ENCODE measurements at places on chromosomes 5 and 9.

DNA sequence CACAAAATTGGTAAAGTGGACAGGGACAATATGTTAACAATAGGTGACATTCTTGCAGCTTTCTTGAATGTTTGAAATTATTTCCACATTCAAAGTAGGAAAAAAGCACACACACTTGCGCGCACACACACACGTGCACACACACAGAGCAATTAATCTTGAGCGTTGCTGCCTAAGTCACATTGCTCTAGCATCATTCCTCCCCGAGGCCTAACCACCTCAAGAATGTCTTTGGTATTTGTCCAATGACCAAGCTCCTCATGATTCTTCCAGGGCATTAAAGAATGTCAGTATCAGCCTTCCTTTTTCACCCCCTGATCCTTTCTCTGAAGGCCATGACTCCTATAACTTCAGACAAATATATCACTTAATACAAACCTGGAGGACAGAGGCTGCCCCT lies 198.1 kb downstream of the NPR3 start:
- DNase-seq: no peak

GRCh38 chr5:173832386-173832785 lies 55.8 kb upstream of the CPEB4 start:
- no peak for DNase-seq

DNA sequence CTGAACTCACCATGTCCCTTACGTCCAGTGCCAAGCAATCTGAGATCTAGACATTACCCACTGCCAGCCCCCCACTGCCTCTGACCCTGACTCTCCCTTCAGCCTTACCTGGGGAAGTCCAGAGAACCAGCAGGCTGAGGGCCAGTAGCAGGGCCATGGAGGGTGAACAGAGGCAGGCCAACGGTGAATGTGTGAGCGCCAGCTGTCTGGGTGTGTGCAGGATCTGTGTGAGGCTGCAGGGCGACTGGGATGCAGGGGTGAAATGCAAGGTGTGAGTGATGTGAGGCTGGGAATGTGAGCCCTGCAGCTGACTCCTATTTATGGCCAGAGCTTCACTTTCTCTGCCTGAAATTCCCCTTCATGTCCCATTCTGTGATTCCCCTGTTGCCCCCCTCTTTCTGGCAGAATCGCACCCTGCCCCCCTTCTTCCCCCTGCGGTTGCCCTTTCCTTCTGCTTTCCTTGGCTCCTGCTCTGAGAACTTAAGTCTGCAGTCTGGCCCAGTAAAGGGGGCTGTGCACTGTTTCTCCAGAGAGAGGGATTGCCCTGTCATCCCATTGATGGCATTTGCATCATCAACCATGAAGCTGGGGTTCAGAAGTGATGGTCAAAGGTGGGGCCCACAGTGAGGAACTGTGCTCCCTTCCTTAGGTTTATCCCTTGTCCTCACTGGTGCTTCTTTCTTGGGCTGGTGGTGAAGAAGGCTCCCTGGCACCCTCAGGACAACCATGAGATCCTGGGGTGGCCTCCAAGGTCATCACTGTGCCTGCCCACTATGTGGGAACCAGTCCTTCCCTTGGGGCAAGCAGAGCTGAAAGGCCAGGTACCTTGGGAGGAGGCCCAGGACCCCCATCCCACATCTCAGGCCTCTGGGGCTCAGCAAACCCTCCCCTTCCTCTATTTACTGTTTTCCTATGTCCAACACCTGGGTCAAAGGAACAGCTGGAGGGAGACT lies at the start of gene CCL19:
Gene CCL19, minus strand, starts transcription at position 294 of the 953 bp plus-strand sequence. Its CDS starts 137 bp downstream, at position 157.
- DNase-seq: no peak

GRCh38 chr5:1661311-1661710 lies 137.6 kb upstream of the LPCAT1 start:
- DNase-seq: no peak

- DNase-seq: no peak
Measured at GRCh38 chr9:130766021-130766926, 68.8 kb upstream of the ABL1 start.

GRCh38 chr5:9626955-9627354 lies 3.2 kb downstream of the TAS2R1 start:
- no peak for DNase-seq

- no peak for DNase-seq
Measured at GRCh38 chr5:132591145-132591544, 34.4 kb downstream of the RAD50 start.

GRCh38 chr5:40367255-40367654 lies 312.5 kb upstream of the PTGER4 start:
- no peak for DNase-seq
